Activated T-helper 9 cell treated with anti-CD3 and anti-CD28 coated beads, Interleukin-2, amount 50 U/mL, for 16 hours (primary cell): ENCODE measurements at places on chromosomes 4 and X.

DNA sequence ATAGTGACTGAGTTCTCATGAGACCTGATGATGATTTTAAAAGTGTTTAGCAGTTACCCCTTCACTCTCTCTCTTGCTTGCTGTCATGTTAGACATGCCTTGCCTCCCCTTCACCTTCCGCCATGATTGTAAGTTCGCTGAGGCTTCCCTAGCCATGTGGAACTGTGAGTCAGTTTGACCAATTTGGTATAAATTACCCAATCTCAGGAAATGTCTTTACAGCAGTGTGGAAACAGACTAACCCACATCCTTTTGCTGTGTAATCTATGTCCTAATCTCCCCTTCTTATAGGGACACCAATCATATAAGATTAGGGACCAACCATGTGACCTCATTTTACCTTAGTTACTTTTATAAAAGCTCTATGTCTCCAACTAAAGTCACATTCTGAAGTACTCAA is 677.8 kb downstream of the ADGRL3 start:
- no peak for DNase-seq

- no peak for DNase-seq
Measured at GRCh38 chrX:2416851-2417604, 83.7 kb downstream of the DHRSX start.

DNA sequence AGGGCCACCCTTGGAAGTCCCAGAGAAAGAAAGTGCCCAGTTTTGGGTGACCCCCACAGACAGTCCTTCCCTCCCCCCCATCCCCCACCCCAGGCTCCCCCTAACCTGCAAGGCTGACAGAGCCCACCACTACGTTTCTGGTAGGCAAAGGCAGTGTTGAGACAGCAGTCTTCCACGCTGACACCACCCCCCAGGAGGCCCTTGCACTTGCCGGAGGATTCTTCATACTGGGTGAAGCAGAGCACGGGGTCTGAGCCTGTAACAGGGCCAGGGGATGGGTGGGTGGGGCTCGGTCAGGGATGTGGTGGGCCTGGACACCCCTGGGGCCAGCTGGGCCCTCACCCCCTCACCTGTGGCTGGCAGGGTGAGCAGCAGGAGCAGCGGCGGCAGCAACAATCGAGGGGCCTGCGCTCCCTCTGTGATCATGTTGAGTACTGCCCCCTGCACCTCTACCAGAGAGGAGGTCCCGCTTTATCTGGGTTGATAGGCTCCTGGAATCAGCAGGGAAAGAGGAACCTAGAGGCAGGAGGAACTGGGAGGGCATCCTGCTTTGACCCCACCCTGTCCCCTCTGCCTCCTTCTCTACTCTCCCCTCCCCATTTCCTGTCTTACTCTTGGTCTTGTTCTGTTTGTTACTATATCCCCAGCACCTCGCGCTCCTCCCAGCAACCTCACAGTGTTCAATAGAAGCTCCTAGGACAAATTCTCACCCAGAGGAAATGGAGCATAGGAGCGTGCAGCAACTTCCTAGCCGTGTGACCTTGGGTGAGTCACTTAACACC is at the start of gene CFP:
CFP (minus strand) TSS at position 512 of the 782 bp plus-strand sequence; CDS start at position 426, 86 bp downstream.
- no peak for DNase-seq

GRCh38 chrX:97397371-97397770 is 513.7 kb downstream of the RPA4 start:
- no peak for DNase-seq

DNA sequence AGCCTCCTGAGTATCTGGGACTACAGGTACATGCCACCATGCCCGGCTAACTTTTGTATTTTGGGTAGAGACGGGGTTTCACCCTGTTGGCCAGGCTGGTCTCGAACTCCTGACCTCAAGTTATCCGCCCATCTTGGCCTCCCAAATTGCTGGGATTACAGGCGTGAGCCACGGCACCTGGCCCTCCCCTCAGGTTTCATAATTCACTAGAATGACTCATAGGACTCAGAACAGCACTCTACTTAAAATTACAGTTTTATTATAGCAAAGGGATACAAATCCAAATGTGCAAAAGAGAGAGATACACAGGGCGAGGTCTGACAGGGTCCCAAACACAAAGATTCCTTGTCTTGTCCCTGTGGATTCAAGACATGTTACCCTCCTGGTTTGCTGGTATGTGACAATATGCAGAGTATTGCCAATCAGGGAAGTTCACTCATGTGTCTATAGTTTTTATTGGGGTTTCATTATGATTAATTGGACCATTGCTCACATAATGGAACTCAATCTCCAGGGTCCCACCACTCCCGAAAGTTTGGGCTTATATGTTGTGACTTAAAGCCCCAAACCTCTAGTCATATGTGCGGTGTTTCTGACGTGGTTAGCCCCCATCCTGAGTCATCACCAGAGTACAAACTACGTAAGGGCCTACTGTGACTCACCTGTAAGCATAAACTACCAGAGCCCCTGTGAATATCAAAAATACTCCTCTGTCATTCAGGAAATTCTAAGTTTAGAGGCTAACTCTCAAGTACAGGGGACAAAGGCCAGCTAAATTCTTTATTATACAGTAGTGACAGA is 5.2 kb downstream of the YIPF6 start:
- peak; percentile 36 for DNase-seq

DNA sequence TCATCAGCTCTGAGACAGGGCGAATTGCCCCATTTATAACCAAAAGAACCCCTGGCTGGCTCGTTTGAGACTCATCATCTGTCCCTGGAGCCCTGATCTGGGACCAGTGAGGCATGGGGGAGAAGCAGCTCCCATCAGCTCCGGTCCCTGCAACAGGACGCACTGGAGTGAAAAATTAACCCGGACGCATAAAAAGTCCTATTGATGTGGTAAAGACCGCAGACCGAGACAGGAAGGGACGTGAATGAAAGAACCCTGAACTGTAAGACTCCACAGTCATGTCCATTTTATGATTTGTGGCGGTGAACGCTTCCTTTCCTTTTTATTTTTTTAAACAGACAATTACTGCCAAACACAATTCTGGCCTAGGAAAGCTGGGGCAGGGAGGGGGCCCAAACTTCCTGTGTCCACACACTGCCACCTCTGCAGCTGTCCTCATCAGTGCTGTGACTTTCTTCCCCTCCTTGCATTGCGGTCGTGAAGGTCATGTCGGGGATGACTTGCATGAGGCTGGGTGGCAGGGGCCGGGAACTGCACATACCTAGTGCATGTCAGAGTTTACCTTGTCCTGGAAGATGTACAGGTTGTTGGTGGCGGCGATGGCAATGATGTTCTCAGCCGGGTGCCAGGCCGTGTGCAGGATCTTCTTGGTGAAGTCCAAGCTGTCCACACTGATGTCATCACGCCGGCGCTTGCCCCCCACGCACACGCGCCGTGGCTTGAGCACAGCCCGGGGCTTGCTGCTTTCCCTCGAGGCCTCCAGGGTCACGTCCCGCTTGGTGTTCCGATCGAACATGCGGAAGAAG is 53.3 kb downstream of the WFS1 start:
- DNase-seq = no peak

- no peak for DNase-seq
Measured at GRCh38 chr4:181085557-181085956, 1157.6 kb upstream of the TENM3 start.

DNA sequence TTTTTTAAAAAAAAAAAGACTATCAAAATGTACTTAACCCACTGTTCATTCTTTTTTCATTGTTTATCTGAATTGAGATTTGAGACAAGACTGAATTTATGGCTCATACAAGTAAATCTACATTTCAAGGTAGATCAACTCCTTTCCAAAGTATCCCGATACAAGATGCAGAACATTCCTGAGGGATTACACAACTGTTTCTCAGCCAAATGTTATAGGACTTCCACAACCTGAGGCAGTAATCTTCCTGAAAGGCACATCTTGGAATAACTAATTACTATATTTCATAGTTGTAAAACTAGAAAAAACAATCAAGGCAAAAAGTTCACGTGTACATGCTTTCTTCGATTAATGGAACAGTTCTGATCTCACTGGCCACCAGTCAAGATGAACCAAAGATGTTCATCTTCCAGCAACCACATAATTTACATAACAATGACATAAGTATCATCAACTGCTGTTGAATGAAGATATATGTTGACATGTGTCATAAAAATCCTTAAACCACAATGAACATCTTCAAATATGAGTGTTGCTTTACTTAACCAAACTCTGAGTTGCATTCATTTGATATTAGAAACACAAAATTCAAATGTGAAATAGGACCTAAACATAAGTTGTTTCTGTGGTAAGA is 225.2 kb upstream of the DKK2 start:
- DNase-seq = no peak

- no peak for DNase-seq
Measured at GRCh38 chr4:56981795-56982201, 3.1 kb downstream of the POLR2B start.

- no peak for DNase-seq
Measured at GRCh38 chrX:48492293-48492910, 16.4 kb upstream of the PORCN start.

DNA sequence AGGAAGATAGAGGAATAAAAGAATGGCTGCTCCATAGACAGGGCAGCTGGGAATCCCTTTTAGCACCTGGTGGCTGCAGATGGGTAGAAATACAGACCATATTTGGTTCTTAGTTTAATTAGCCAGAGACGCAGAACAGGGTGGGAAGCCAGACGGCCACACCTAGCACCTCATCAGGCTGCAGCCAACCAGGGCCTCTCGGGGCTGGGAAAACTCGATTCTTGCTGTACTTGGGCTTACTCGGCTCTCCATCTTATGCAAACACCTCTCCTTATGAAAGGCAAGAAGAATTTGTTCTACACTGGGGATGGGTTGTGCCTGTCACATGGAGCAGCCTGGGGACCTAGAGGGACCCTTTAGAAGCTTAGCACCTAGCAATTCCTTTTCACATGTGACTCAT is 19.7 kb downstream of the IRAK1 start:
- DNase-seq = no peak

- DNase-seq = no peak
Measured at GRCh38 chr4:183268556-183268955, 51.5 kb downstream of the CLDN22 start.

DNA sequence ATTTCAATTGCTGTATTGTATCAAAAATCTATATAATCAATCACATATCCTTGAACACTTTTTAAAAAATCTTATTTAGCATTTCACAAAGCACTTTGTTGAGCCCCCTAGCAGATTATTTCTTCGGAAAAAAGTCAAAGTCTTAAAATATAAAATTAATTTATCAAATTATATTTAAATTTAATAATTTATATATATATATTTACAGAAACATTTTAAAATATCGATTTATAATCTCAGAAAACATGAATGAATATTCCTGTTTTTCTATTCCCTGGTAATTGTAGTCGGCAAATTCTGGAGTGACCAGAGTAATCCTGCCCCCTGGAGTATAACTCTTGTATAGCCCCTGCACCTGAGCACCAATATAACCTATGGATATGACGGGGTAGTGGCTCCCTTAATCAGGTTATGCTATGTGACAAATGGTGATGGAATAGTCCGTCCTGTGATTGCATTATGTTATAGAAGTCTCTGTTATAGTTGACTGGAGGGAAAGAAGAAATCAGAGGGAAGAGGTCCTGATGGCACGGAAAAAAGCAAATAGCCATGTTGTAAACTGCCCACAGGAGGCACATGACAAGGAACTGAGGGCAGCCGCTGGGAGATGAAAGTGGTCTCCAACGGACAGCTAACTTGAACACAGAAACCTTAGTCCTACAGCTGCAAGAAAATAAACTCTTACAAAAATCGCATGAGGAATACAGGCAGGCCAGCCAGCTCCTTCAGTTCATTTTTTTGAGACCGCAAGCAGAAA is 1092.3 kb downstream of the ARAP2 start:
- DNase-seq = no peak

- no peak for DNase-seq
Measured at GRCh38 chr4:17491196-17491595, 20.7 kb downstream of the QDPR start.

- no peak for DNase-seq
Measured at GRCh38 chr4:165744370-165744769, 128.7 kb upstream of the TLL1 start.

GRCh38 chr4:70895811-70896491 is 6.2 kb upstream of the MOB1B start:
- DNase-seq = no peak

DNA sequence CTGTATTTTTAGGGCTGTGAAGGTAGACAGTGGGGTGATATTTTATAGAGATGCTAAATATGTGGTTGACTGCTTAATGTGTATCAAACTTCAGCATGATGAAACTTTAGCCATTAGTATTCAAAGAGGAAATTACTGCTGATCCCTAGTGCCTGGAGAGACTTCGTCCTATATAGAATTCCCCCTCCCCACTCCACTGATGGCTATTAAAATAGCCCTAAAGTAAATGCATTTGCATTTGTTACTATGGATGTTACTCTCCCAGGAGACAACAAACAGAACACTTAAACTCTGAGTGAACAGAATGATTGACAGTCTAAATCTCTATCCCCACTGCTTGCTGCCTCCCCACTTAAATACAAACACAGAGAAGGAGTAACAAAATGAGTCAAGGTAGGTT is 39.1 kb downstream of the ADGRL3 start:
- no peak for DNase-seq

DNA sequence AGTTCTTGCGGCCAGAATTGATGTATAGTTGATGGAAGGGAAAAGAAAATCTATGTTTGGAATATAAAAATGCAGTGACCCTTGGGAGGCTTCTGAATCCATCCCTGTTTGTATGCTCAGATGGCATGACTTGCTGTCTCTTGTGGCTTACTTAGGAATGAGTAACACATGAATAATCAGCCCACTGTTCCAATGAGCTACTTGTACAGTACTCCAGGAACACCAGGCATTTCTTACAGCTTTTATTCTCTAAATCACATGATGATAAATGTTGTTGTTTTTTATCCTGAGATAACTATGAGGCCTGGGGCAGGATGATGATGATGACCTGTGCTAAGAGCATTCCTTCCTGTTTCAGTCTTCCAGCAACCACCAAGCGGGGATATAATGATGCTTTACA is 18.9 kb downstream of the TMPRSS11E start:
- DNase-seq = no peak

- DNase-seq = no peak
Measured at GRCh38 chr4:76696109-76696508, 201.8 kb downstream of the SOWAHB start.

GRCh38 chr4:101279377-101279871 is 67.9 kb downstream of the PPP3CA start:
- no peak for DNase-seq

- DNase-seq = no peak
Measured at GRCh38 chr4:169622566-169622965, 2.2 kb downstream of the CLCN3 start.

DNA sequence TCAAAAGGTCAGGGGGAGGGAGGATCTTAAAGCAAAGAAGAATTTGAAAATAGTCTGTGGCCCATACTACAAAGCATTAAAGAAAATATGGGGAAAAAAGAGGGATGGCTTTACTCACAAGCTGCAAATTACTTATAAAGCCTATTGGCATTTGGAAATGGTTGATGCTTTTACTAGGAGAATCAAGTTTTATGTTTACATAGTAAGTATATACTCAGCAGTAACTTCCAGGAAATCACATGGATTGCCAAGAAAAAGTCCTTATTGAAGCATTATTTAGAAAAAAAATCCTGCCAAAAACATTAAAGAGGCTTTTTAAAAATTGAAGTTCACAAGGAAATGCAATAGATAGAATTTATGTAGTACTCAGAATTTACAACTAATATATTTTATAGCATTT is 8.4 kb upstream of the SH3RF1 start:
- DNase-seq = no peak

- DNase-seq = no peak
Measured at GRCh38 chrX:44338361-44338760, 5.1 kb downstream of the EFHC2 start.
